Activated naive CD8-positive, alpha-beta T cell treated with anti-CD3 and anti-CD28 coated beads for 36 hours (primary cell): ENCODE measurements at places on chromosomes 11 and 22.

DNA sequence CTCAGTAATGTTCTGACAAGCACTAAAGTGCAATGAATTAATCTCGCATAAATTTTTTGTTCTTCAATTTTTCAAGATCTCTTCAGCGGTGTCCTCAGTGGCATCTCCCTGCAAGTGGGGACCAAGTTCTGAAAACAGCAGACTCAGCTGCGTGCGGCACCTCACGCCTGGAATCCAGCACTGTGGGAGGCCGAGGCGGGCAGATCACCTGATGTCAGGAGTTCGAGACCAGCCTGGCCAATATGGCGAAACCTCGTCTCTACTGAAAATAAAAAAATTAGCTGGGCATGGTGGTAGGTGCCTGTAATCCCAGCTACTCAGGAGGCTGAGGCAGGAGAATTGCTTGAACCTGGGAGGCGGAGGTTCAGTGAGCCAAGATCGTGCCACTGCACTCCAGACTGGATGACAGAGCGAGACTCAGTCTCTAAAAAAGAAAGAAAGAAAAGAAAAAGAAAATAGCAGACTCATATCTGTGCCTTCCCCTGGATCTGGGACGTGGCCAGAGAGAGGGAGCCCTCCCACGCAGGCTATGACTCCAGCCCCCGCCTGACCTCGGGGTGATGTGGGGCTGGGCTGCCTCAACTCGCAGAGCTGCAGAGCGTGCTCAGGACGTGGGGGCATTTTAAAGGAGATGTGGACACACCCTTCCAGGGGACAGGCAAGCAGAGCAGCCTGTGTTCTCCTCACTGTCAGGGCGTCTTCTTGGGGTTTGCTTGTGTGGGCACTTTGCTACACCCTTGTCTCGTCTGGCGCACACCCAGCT is 346.6 kb downstream of the BRD1 start:
- DNase-seq = no peak

DNA sequence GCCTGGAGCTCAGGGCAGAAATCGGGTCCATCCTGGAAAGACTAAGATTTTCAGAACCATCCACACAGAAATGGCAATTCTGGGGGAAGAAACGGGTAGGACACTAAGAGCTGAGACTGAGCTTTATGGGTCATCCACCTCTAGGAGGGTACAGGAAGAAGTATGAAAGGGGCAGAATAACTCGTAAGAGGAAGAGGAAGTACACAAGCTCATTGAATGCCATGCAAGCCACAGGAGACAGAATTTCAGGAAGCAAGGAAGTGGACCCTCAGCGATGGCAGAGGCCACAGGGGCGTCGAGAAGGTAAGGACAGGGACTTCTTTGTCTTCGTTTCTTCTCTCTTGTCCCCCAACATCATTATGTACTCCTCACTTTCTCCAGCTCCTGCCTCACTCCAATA is 169.6 kb downstream of the MAML2 start:
- DNase-seq = no peak

DNA sequence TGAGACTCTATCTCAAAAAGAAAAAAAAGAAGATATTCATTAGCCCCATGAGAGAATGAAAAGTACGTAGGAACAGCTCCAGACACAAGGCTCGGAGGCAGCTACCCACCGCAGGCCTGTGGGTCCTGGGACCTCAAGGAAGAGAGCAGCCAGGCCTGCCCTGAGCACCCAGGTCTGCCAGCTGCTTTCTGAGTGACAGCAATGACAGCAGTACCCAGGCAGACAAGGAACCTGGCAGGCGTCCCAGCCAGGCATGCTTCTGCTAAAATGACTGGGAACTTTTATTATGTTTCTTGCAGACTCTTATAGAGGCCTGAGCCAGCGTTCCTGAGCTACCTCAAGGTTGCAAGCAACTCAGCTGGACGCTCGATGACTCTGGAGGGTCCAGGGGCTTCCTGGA is 31.6 kb downstream of the CPT1A start:
- no peak for DNase-seq

GRCh38 chr11:130163346-130164220 is 4.0 kb downstream of the ST14 start:
- DNase-seq = no peak

GRCh38 chr11:57491371-57492061 is 24.0 kb downstream of the SLC43A1 start:
- DNase-seq = peak; percentile 60

DNA sequence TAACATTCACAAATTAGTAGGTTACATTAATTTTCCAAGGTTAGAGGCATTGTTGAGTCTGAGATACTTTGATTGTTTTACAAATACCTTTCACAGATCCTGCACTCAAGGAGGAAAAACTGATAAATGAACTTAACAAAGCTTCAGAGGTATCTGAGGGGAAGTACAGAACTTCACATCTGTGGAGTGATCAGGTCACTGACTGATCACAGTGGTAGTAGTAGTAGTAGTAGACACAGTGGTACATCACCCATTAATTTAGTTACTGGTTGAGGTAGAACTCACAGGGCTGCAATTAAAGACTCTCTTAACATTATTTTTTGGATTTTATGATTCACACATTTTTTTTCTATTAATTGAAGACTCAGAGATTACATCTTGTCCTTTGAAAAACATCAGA is 56.7 kb downstream of the DCUN1D5 start:
- no peak for DNase-seq

- peak; percentile 63 for DNase-seq
These were observed 1.7 kb downstream of the SBF1 start for GRCh38 chr22:50473088-50473487.

DNA sequence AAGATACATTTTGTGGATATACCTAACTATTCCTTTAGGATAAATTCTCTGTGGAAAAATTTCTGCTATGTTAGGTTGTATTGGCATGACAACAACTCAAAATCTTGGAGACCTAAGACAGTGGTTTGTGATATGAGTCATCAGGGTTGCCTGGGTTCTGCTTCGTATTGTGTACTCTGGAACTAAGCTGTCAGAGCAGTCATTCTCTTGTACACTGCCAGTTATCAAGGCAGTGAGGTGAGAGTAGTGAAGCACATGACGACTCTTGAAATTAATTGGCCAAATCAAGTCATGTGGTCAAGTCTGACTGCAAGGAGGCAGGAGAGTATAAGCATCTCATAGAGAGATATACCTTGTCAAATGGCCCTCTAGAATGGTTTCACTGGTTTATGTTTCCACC is 104.4 kb downstream of the FANCF start:
- DNase-seq = no peak

GRCh38 chr11:35303596-35304385 is 115.6 kb downstream of the SLC1A2 start:
- no peak for DNase-seq

DNA sequence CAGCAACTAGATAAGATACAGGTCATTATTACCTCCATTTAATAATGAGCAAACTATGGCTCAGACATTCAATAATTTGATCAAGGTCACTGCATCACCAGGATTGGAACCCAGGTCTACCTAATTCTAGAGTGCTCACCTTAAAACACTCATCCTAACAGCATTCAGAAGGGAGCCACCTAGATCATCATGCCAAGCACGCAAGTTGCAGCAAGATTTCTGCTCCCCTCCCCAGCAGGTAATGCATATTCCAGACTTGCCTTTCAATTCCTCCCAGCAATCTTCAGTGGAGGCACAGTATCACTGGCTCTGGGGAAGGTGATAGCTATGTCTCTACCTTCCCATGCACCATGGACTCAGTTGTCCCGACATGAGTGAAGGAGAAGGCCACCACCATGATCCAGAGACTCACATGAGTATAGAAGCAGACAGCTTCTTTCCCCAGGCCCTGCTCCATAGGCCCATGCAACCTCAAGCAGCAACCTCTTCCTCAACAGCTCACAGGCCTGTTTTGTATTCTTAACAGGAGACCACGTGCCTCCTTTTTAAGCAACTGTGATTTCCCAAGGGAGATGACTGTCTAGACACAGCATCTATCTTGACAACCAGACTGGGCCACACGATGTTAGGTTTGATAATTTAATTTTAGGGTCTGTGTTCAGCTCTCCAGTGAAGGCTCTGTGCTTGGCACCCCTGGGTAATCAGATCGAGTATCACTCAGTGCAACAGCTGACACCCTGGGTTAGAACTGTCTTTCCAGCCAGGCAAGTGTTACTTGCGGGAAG is 36.4 kb downstream of the RAB30 start:
- no peak for DNase-seq

DNA sequence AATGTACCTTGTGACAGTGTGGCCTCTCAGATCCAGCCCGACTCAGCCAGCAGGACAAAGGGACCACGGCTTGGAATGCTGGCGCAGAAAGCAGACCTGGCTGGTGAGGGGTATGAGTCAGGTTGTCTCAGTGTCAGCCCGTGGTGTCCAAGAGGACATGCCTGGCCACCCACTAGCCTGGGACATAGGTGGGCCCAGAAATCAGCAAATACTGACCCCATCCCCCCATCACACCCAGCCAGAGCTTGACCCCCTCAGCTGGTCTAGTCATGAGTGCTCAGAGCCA is 4.5 kb downstream of the BANF1 start:
- DNase-seq = no peak

- DNase-seq = no peak
These were observed 82.6 kb downstream of the CYP2R1 start for GRCh38 chr11:14809466-14809865.

DNA sequence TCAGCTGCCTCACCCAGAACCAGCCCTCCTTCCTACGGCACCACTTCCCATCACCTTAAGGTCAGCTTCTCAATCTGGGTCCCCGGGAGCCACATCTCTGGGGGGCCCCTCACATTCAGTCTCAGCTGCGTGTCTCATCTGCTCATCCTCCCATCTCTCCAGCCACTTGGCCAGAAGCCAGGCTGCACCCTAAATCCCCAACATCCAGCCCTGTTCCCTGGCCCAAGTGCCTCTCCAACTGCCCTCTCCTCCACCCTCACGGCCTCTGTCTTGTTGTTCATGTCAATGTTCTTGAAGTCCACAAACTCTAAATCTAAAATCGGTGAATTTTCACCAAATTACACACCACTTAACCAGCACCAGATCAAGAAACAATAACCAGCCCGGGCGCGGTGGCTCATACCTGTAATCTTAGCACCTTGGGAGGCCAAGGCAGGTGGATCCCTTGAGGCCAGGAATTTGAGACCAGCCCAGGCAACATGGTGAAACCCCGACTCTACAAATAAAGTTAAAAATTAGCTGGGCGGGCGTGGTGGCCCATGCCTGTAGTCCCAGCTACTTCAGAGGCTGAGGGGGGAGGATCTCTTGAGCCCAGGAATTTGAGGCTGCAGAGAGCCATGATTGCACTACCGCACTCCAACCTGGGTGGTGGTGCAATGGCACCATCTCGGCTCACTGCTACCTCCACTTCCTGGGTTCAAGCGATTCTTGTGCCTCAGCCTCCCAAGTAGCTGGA is 33.7 kb downstream of the A4GALT start:
- no peak for DNase-seq

DNA sequence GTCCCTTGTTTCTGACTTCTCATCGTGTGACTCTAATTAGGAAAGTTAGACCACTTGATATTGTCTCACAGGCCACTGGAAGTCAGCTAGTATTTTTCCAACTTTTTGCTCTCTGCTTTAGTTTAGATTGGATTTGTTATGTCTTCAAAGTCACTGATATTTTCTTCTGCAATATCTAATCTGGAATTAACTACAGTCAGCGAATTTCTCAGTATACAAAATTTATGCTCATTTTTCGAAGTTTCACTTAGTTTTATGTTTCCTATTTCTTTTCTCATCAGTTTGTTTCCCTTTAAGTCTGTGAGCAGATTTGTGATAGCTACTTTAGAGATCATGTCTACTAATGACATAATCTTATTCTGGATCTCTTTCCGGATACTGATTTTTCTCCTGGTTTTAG is 1027.2 kb upstream of the CNTN5 start:
- DNase-seq = no peak

GRCh38 chr11:27250867-27251665 is 111.9 kb downstream of the CCDC34 start:
- no peak for DNase-seq
